ENCODE measurements at places on chromosomes 6 and 20.
A peak's percentile ranks its signal among the peaks of the same experiment; 100 is the strongest.

GRCh38 chr20:64266988-64267387, 11.4 kb downstream of the PCMTD2 start:
- no peak for DNase-seq

GRCh38 chr20:42686057-42686456, 503.6 kb downstream of the PTPRT start:
- DNase-seq = no peak

DNA sequence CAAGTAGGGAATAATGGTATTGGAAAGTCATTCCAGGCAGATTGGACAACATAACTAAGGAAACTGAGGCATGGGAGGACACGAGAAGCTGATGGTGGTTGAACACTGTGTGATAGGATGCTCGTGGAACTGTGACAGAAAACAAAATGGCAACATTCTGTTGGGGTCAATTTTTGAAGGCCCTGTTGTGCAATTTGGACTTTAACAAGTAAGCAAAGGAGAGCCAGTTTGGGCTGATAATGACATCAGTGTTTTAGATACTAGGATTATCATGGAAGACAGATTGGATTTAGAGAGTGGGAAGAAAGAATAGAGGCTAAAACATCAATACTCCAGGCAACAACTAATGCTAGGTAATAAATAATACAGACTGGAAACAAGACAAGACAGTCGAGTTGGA, 53.1 kb downstream of the PRKN start:
- no peak for DNase-seq

DNA sequence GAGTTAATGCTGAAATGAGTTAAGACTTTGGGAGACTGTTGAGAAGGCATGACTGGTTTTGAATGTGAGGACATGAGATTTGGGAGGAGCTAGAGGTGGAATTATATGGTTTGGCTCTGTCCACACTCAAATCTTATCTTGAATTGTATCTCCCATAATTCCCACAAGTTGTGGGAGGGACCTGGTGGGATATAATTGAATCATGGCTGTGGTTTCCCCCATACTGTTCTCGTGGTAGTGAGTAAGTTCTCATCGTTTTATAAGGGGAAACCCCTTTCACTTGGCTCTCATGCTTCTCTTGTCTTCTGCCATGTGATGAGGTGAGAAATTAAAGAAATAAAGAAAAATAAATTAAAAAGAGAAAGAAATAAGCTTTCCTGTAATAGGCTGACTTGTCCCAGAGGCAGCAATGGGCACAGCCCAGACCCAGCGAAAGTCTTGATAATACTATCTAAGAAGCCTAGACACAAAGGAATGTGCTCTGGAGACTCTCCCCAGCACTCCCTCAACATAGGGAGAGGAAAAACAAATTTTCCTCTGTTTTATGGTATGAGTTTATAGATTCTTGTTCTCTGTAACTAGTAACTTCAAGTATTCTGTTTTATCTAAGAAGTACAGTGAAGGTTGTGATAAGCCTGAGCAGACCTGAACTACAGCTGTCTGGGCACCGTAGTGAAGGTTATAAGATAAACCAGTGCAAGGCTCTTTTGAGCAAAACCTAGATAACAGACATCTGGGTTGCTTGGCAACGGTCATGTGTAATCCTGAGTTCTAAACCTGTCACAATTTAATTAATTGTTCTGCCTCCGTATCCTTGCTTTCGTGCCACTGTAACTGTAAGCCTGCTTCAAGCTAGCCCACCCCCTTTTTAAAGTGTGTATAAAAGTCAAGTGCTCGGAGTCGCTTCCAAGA, 88.9 kb upstream of the ECI2 start:
- DNase-seq = no peak

DNA sequence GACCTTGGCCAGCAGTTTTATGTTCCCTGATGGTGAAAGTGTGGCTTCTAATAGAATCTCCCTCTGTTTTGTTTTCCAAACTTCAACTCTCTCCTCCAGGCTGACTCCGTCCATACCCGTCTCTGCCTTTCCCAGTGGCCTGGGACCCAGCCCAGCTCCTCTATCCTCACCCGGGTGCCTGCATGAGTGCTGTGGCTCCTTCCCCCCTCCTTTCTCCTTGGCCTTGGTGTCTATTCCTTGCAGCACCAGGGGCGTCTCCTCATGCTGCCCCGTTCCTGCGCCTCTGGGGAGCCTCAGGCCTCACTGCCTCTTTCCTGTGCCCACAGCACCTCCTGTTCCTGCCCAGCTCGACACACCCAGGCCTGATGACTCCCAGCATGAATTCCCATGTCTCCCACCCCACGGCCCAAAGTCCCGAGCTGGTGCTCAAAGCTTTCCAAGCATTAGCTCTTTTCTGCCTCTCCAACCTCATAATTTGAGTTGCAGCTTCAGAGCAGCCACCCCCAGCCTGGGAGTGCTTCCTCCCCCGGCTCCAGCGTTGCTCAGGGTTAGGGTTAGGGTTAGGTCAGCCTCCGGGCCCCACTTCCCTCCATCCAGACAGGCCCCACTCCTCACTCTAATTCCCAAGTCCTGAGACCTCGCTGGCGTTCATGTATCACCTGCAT, 56.3 kb upstream of the AFDN start:
- DNase-seq = no peak

DNA sequence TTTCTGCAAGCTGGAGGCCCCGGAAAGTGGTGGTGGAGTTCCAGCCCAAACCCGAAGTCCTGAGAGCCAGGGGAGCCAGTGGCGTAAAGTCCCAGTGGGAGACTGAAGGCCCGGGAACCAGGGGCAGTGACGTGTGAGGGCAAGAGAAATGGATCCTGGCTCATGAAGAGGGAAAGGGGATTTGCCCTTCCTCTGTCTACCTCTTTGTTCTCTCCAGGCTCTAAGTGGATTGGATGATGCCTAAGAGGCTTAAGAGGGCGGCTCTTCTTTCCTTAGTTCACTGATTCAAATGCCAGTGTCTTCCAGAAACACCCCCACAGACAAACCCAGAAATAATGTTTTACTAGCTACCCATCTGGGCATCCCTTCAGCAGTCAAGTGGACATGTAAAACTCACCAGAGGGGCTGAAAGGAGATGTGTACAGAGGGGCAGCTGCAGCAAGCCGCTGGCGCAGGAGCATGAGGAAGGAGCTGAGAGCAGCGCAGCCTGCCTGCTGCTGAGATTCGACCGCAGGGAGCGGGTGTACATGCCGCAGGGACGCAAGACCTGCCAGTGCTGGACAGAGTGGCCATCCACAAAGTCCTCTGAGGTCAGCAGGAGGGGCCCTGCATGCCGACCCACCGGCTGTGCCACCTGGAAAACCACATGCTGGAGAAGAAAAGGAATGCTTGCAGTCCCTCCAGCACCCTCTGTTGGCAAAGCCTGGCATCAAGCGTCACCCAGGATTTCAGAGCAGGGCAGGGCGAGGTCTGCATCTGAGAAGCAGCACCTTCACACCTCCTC, 29.5 kb downstream of the CDYL start:
- DNase-seq = peak; percentile 31

- no peak for DNase-seq
Observed at GRCh38 chr20:22617160-22617559, 32.8 kb upstream of the FOXA2 start.

GRCh38 chr20:10536531-10536930, 101.4 kb downstream of the SLX4IP start:
- no peak for DNase-seq

All from inflammatory macrophage (primary cell).